Bronchial epithelial cell (primary cell): ENCODE measurements at places on chromosomes 6 and 20.

- DNase-seq: no peak
These were observed 89.4 kb upstream of the AFDN start for GRCh38 chr6:167737205-167737830.

DNA sequence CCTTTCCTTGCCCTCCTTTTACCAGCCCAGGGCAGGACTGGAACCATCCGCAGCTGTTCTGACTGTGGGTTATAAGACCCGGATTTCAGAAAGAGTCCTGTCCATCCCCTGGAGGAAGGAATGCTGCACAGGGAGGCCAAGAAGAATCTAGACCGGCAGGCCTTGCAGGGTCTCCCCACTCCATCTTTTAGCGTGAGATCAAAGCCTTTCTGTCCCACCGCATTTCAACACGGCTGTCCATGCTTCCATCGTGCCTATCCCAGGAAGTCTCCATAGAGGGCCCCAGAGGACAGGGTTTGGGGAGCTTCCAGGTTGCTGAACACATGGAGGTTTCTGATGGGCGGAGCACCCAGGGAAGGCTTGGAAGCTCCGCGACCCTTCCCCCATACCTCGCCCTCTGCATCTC, 79.3 kb upstream of the AGPAT4 start:
- no peak for DNase-seq

DNA sequence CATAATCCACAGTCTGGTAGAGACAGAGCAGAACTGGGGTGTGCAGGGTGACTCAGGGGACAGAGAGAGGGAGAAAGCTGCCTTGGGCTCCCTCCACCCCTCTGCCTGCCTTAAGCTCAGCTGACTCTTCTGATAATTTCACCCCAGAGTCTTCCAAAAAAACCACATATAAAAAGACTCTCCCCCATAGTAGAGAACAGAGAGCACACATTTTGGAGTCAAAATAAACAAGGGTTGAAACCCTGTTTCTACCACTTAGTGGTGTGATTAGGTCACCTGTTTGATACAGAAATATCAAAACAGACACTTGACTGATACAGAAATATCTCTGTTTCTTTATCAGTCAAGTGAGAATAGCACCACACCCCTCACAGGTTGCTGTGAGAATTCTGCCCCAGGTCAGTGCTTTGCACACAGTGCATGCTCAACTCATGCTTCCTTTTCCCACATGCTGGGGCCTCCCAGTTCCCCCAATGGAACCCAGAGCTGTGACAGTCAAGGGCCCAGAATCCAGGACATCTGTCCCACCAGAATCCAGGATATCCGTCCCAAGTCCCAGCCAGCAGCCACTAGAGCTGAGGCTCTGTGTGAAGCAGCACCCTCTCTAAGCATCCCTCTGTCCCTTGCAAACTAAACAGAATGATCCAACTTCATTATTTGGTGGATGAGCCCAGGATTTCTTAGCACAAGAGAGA, 1.2 kb downstream of the TREML2 start:
- no peak for DNase-seq

DNA sequence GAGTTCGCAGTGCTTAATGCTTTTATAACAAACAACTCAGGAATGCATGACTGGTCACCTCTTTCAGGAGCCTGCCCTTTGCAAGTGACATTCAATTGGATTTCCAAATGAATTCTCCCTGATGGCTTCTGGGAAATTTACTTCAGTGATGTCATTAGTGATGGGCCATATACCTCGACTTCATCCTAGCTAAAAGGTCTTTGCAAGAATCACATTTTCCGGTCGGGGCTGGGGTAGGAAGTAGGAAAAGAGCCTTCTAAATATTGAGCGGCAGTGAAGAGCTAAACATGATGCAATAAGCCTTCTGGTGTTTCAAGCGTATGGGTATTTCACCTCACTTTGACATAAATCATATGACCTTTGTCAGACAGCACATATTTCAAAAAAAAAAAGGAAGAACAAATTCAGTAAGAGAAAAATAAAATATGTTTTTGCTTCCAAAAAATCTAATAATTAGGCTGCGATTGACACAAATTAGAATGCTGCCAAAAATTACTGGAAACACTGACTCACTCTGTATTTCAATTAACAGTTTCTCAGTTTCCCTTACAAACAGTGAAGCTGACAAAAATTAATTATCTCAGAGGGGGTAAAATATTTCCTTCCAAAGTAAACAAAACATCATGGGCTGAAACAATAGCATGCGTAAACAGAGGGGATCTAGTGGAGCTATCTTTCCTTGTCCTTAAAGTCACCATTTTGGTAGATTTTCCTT, 39.8 kb downstream of the ADTRP start:
- no peak for DNase-seq

DNA sequence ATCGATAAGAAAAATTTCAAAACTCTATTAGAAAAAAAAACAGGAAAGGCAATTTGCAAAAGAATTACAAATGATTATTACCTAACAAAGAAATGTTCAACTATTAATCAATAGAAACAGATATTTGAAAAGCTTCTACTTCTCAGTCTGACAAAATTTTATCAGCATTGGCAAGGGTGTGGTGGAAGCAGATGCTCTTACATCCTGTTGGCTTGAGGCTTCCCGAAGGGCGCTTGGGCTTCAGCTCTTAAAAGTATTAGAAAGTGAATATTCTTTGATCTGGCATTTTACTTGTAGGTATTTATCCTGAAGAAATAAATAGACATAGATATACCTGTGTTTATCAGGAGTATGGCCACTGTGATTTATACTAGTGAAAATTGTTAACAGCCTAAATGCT, 38.7 kb downstream of the SLC35D3 start:
- no peak for DNase-seq

DNA sequence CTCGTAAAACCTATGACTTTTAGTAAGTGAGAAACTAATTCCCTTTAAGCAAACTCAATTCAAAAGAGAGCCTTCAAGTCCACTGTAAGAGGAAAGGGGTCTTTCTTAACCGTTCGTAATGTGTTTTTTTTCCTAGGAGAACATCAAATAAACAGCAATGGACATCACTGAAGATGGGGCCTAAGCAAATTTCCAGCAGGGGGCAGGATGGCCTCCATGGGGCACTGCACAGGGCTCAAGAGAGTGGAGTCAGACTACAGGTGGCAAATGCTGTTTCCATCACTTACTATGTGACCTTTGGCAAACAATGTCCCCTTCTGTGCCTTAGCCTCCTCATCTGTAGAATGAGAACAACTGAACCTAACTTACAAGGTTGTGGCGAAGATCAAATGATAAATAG, 88.7 kb downstream of the ARHGAP18 start:
- DNase-seq: no peak

GRCh38 chr6:99114769-99115406, 167.1 kb upstream of the FBXL4 start:
- DNase-seq: no peak

DNA sequence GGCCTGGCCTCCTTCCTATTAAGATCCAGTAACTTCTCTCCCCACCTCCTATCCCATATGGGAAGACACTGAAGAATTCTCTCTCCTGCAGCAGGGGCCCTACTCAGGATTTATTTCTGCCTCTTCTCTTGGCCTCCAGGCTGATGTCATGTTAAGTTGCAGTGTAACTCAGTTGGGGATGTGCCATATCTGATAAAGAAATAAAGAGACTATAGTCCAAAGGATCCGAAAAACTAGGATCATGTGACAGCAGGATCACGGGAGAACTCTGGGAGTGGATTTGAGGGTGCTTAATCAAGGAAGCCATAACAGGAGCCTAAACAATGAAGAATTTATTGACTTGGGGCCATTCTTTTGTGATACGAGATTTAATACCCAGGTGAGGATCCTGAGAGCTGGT, 38.5 kb upstream of the TGM6 start:
- DNase-seq: no peak
